ENCODE measurements at places on chromosomes 13 and 19.

GRCh38 chr13:40390401-40390916 is 276.0 kb downstream of the FOXO1 start:
- no peaks in the 10 kb centered on the region for H3K27me3 ChIP-seq
- H3K4me1 ChIP-seq: no peaks in the 10 kb centered on the region
- H3K36me3 ChIP-seq: no peaks in the 10 kb centered on the region

GRCh38 chr13:112877539-112877938 is 91.5 kb upstream of the MCF2L start:
- peak; percentile 34 for DNase-seq
- no peak overlapping the region for H3K4me3 ChIP-seq
- H3K27me3 ChIP-seq: no peaks in the 10 kb centered on the region
- H3K36me3 ChIP-seq: peaks cover 83% of the 10 kb centered on the region
- peaks cover 9% of the 10 kb centered on the region for H3K4me1 ChIP-seq

- DNase-seq: peak; percentile 71
- peak overlapping the region; percentile 15 for H3K4me3 ChIP-seq
- H3K4me1 ChIP-seq: peaks cover 57% of the 10 kb centered on the region
- H3K36me3 ChIP-seq: no peaks in the 10 kb centered on the region
Measured at GRCh38 chr19:33293255-33294057, 8.9 kb downstream of the CEBPA start.

- peaks cover 52% of the 10 kb centered on the region for H3K4me1 ChIP-seq
- peaks cover 47% of the 10 kb centered on the region for H3K36me3 ChIP-seq
- H3K4me3 ChIP-seq: no peak overlapping the region
- peak; percentile 80 for DNase-seq
- peak overlapping the region; percentile 11 for H3K27ac ChIP-seq
Measured at GRCh38 chr19:2274931-2275535, 6.9 kb downstream of the PEAK3 start.

- no peak for DNase-seq
- H3K4me3 ChIP-seq: peak overlapping the region; percentile 74
- H3K4me1 ChIP-seq: peaks cover 22% of the 10 kb centered on the region
- H3K27ac ChIP-seq: no peak overlapping the region
- H3K27me3 ChIP-seq: peaks cover 5% of the 10 kb centered on the region
Measured at GRCh38 chr13:99085139-99085807, 107.4 kb upstream of the DOCK9 start.

GRCh38 chr13:112069061-112069844 is 2.3 kb downstream of the SOX1 start:
- no peak for DNase-seq
- no peak overlapping the region for H3K4me3 ChIP-seq
- H3K4me1 ChIP-seq: peaks cover 3% of the 10 kb centered on the region
- H3K27ac ChIP-seq: no peak overlapping the region
- no peaks in the 10 kb centered on the region for H3K36me3 ChIP-seq

GRCh38 chr13:52726258-52726657 is 13.4 kb downstream of the CNMD start:
- H3K27me3 ChIP-seq: no peaks in the 10 kb centered on the region
- H3K4me1 ChIP-seq: no peaks in the 10 kb centered on the region
- no peaks in the 10 kb centered on the region for H3K36me3 ChIP-seq

- no peak overlapping the region for H3K4me3 ChIP-seq
- no peaks in the 10 kb centered on the region for H3K27me3 ChIP-seq
- H3K27ac ChIP-seq: peak overlapping the region; percentile 79
Measured at GRCh38 chr19:34994643-34995541, 5.2 kb upstream of the GRAMD1A start.

GRCh38 chr13:33730147-33730546 is 87.8 kb upstream of the RFC3 start:
- H3K4me1 ChIP-seq: peaks cover 37% of the 10 kb centered on the region
- no peak overlapping the region for H3K4me3 ChIP-seq
- peak overlapping the region; percentile 33 for H3K27ac ChIP-seq
- no peaks in the 10 kb centered on the region for H3K36me3 ChIP-seq
- no peaks in the 10 kb centered on the region for H3K27me3 ChIP-seq

- no peak for DNase-seq
- H3K27me3 ChIP-seq: no peaks in the 10 kb centered on the region
- no peak overlapping the region for H3K27ac ChIP-seq
- H3K4me1 ChIP-seq: no peaks in the 10 kb centered on the region
Measured at GRCh38 chr19:21202865-21203494, 61.1 kb downstream of the ZNF431 start.

DNA sequence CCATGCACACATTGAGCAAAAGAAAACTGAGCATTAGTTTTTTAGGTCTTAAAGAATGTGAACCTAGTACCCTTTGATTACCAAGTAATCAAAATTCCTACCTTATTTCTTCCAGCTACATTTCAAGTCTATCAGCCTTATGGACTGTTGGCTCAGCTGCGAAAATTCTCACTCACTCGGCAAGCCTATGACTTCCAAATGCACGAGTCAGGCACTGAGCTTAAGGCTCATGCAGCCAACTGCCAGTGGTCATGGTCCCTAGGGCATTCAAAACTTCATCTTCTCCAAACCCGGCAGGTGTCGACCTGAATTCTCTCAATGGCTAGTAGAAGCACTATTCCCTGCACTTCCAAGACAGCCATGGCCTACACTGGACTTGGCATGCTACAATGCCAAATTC is 41.2 kb downstream of the RUBCNL start:
- no peak for DNase-seq
- no peaks in the 10 kb centered on the region for H3K36me3 ChIP-seq
- H3K4me3 ChIP-seq: no peak overlapping the region
- H3K27me3 ChIP-seq: no peaks in the 10 kb centered on the region

DNA sequence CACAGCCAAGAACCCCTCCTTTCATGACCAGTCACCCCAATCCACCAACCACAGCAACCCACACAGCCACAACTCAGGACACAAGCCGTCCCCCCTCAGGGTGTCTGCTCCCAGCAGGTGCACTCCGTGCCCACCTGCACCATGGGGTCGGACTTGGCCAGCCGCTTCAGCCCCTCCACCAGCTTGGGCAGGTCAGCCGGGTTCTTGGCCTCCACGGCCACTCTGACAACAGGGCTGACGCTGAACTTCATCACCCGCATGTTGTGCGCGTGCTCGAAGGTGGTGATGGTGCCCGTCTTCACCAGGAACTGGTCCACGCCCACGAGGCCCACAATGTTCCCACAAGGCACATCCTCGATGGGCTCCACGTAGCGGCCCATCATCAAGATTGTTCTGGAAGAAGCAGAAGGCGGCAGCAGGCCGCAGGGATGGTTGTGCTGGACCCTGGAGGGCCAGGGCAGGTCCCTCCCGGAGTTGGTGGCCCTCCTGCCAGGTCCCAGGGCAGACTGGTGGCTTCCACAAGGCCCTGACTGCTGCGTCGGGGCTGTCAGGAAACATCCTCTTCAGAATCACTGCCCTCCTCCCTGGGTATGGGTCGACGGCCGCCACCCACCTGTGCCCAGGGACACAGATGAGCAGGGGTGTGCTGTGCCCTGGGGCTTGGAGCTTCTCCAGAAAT is 5.5 kb downstream of the EEF2 start:
- H3K4me3 ChIP-seq: no peak overlapping the region
- DNase-seq: no peak
- peaks cover 23% of the 10 kb centered on the region for H3K4me1 ChIP-seq
- no peak overlapping the region for H3K27ac ChIP-seq
- peaks cover 96% of the 10 kb centered on the region for H3K36me3 ChIP-seq

GRCh38 chr19:6312018-6312417 is 21.4 kb downstream of the ACER1 start:
- H3K27me3 ChIP-seq: no peaks in the 10 kb centered on the region
- H3K4me1 ChIP-seq: no peaks in the 10 kb centered on the region
- DNase-seq: no peak
- H3K27ac ChIP-seq: no peak overlapping the region

- H3K27ac ChIP-seq: no peak overlapping the region
- no peak overlapping the region for H3K4me3 ChIP-seq
- no peak for DNase-seq
- no peaks in the 10 kb centered on the region for H3K27me3 ChIP-seq
- peaks cover 38% of the 10 kb centered on the region for H3K36me3 ChIP-seq
Measured at GRCh38 chr19:6209680-6210079, 70.1 kb downstream of the MLLT1 start.

GRCh38 chr13:100951016-100951415 is 276.4 kb upstream of the TMTC4 start:
- H3K4me1 ChIP-seq: no peaks in the 10 kb centered on the region
- no peak for DNase-seq
- no peaks in the 10 kb centered on the region for H3K36me3 ChIP-seq
- H3K27ac ChIP-seq: no peak overlapping the region

DNA sequence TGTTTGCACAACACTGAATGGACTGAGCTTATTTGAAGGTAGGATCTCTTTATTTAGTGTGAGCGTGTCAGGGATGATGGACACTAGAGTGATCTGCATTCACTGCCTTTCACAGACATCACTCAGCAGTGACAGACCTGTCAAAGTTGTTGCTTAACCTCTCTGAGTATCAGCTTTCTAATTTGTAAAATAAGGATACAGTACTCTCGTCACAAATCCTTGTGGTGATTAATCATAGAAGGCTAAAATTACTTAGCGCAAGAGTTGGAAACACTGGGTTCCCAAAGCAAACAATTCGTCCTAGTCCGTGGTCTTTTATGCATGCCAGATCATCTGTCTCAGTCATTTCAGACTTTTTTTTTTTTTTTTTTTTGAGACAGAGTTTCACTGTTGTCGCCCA is 16.6 kb downstream of the CARD8 start:
- DNase-seq: no peak
- H3K27ac ChIP-seq: no peak overlapping the region
- H3K36me3 ChIP-seq: peaks cover 76% of the 10 kb centered on the region
- H3K4me1 ChIP-seq: peaks cover under 1% of the 10 kb centered on the region
- H3K27me3 ChIP-seq: no peaks in the 10 kb centered on the region

- H3K27ac ChIP-seq: no peak overlapping the region
- peaks cover 39% of the 10 kb centered on the region for H3K36me3 ChIP-seq
- H3K27me3 ChIP-seq: no peaks in the 10 kb centered on the region
- DNase-seq: no peak
Measured at GRCh38 chr13:28704282-28704681, 14.5 kb downstream of the SLC46A3 start.

- peak within 1 kb of the TSS; percentile 78 for H3K27ac ChIP-seq
- H3K27me3 ChIP-seq: no peaks in the 10 kb centered on the region
- peaks cover 20% of the 10 kb centered on the region for H3K4me1 ChIP-seq
- peak within 1 kb of the TSS; percentile 83 for H3K4me3 ChIP-seq
- peaks cover 28% of the 10 kb centered on the region for H3K36me3 ChIP-seq
Measured at GRCh38 chr19:6424195-6424938, at the start of gene KHSRP. Gene KHSRP (minus strand): TSS chr19:6424811. CDS start chr19:6424701, 110 bp downstream.

DNA sequence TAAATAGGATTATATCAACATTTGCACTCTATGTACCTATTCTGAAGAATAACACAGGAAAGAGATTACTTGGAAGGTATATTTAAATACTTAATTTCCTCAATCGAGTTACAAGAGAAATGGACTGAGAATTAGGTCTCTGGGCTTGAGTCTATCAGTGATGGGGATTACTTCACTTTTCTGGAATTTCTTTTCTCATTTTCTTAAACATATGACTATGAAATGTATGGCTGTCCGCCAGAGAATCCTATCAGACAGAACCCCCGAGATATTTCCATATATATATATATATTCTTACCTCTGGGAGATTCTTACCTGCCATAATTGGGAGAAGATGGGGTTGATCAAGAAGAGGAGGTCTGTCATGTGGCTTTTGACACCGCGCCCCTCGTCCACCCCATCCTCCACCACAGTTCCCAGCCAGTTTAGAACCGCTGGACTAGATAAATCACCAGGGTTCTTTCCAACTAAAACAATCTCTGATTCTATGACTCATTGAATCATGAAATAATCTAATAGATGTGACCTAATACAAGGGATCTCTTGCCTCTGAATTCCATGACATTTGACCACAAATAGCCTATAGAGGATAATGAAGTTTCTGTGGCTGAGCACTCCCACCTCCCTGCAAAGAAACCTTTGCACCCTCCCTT is 231.3 kb downstream of the TBC1D4 start:
- H3K36me3 ChIP-seq: no peaks in the 10 kb centered on the region
- no peak for DNase-seq
- no peak overlapping the region for H3K27ac ChIP-seq
- H3K27me3 ChIP-seq: no peaks in the 10 kb centered on the region
- H3K4me1 ChIP-seq: no peaks in the 10 kb centered on the region

DNA sequence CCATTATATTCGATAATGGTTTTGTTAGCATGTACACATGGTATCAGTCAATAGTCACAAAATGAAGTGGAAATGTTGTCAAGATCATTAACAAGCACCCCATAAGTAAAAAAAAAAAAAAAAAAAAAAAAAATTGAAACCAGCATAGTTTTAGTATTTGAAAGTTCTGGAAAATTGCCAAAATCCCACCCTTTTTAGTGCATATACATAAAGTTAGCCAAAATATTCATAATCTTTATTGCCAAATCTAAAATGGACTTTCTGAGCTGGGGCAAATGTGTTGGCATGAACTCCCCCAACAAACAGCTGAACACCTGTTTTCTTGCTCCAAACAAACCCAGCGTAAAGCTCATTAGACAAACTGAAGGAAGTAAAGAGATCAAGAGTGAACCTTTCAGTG is 73.9 kb downstream of the MZT1 start:
- H3K27me3 ChIP-seq: no peaks in the 10 kb centered on the region
- H3K36me3 ChIP-seq: no peaks in the 10 kb centered on the region
- no peak overlapping the region for H3K27ac ChIP-seq

DNA sequence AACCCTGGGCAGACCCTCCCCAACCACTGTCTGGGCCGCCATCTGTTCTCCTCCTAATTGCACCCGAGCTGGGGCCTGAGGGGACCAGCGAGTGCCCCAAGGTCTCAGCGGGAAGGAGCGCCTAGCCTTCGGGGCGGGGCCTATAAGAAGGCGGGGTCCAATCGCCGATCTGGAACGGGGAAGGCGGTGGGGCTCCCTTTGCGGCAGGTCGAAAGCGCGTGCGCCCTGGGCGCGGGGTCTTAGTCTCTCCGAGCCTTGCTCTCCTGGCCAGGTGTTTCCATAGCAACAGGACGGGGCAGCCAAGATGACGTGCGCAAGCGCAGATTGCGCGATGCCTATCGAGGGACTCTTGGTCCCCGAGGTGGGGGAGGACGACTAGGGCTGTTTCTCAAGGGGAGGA is 2.8 kb downstream of the MAST1 start:
- peak; percentile 50 for DNase-seq
- H3K4me3 ChIP-seq: peak overlapping the region; percentile 32
- no peaks in the 10 kb centered on the region for H3K36me3 ChIP-seq
- H3K4me1 ChIP-seq: peaks cover 15% of the 10 kb centered on the region

- DNase-seq: no peak
- H3K36me3 ChIP-seq: peaks cover 47% of the 10 kb centered on the region
- H3K27ac ChIP-seq: no peak overlapping the region
- H3K4me3 ChIP-seq: no peak overlapping the region
- H3K4me1 ChIP-seq: no peaks in the 10 kb centered on the region
Measured at GRCh38 chr13:39684531-39685137, 29.2 kb downstream of the COG6 start.

Measured in lower lobe of right lung (tissue), 2 donors.